ENCODE measurements at places on chromosomes 7 and 10. TPM values are rescaled to one million over a fixed set of nuclear protein-coding genes. Genes with fewer than 3 reads are reported as not detected.

GRCh38 chr10:46091080-46091827, 45.2 kb upstream of the MSMB start:
- no peak for DNase-seq
- no peak overlapping the region for H3K27ac ChIP-seq
- H3K4me1 ChIP-seq: no peaks in the 10 kb centered on the region
- H3K4me3 ChIP-seq: no peak overlapping the region
- no peaks in the 10 kb centered on the region for H3K27me3 ChIP-seq
- no peaks in the 10 kb centered on the region for H3K36me3 ChIP-seq

- H3K4me1 ChIP-seq: peaks cover 3% of the 10 kb centered on the region
- no peak overlapping the region for H3K4me3 ChIP-seq
- H3K36me3 ChIP-seq: no peaks in the 10 kb centered on the region
- peak; percentile 95 for DNase-seq
- H3K27me3 ChIP-seq: peaks cover 7% of the 10 kb centered on the region
- H3K27ac ChIP-seq: no peak overlapping the region
These were observed 77.9 kb downstream of the SNX10 start for GRCh38 chr7:26369593-26369992.

GRCh38 chr10:93820434-93820833, 62.7 kb downstream of the LGI1 start:
- no peak overlapping the region for H3K27ac ChIP-seq
- no peak overlapping the region for H3K4me3 ChIP-seq
- no peaks in the 10 kb centered on the region for H3K27me3 ChIP-seq
- H3K36me3 ChIP-seq: no peaks in the 10 kb centered on the region
- H3K4me1 ChIP-seq: peaks cover 8% of the 10 kb centered on the region
- DNase-seq: no peak

GRCh38 chr10:60406182-60406581, 16.5 kb upstream of the ANK3 start:
- H3K27ac ChIP-seq: no peak overlapping the region
- no peaks in the 10 kb centered on the region for H3K36me3 ChIP-seq
- H3K4me1 ChIP-seq: no peaks in the 10 kb centered on the region
- no peak overlapping the region for H3K4me3 ChIP-seq
- no peaks in the 10 kb centered on the region for H3K27me3 ChIP-seq

- H3K27me3 ChIP-seq: no peaks in the 10 kb centered on the region
- H3K27ac ChIP-seq: no peak overlapping the region
- no peak overlapping the region for H3K4me3 ChIP-seq
These were observed 560.3 kb upstream of the POM121L12 start for GRCh38 chr7:52475001-52475582.

DNA sequence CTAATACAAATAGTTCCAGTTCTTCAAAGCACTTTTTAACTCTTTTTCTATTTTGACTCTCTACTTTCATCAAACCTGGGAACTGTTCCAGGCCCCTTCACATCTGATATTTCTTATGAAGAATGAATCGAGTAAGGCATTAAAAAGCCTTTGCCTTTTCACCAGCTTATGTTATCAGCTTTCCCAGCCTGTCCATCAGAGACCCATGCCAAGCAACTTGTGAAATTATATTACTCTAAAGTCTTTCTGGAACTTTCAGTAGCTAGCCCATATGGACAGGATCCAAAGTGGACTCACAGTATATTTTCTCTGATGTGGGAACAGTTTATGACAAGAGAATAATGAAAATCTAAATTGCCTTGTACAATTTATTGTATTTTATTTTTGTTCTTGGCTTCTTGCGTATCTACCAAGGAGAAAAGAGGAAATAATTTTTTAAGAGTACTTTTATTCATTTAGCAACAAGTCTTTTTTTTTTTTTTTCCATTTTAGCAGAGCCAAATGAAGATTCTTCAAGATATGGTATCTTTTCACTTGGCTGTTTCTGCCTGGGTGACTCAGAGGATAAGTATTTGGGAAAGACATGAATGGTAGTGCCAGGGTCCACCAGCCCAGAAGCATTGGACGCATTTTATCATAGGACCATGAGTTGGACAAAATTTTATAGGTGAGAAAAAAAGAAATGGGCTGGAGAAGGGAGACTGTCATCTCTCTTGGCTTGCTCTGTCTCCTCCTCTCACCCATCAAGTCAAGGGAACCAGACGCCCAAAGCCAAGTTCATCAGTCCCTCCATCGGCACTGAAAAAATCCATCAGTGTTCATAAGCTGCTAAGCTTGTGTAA, 195.8 kb upstream of the NEBL start:
- H3K36me3 ChIP-seq: no peaks in the 10 kb centered on the region
- no peak for DNase-seq
- no peak overlapping the region for H3K27ac ChIP-seq
- H3K4me3 ChIP-seq: no peak overlapping the region

GRCh38 chr7:134184767-134185166, 57.6 kb downstream of the LRGUK start:
- no peak overlapping the region for H3K4me3 ChIP-seq
- no peaks in the 10 kb centered on the region for H3K36me3 ChIP-seq
- H3K4me1 ChIP-seq: no peaks in the 10 kb centered on the region
- no peak for DNase-seq
- H3K27me3 ChIP-seq: no peaks in the 10 kb centered on the region

- no peaks in the 10 kb centered on the region for H3K4me1 ChIP-seq
- DNase-seq: no peak
- no peak overlapping the region for H3K4me3 ChIP-seq
- H3K27me3 ChIP-seq: no peaks in the 10 kb centered on the region
These were observed 64.8 kb upstream of the CAPZA2 start for GRCh38 chr7:116797612-116798011.

GRCh38 chr10:114303556-114303955, 64.5 kb downstream of the VWA2 start:
- peaks cover 26% of the 10 kb centered on the region for H3K36me3 ChIP-seq
- H3K27ac ChIP-seq: peak overlapping the region; percentile 82
- H3K4me1 ChIP-seq: peaks cover 40% of the 10 kb centered on the region
- peak overlapping the region; percentile 50 for H3K4me3 ChIP-seq
- DNase-seq: no peak
- no peaks in the 10 kb centered on the region for H3K27me3 ChIP-seq

- H3K27ac ChIP-seq: no peak overlapping the region
- H3K27me3 ChIP-seq: no peaks in the 10 kb centered on the region
- no peak for DNase-seq
- H3K36me3 ChIP-seq: peaks cover 80% of the 10 kb centered on the region
These were observed 6.2 kb upstream of the ACTR3C start for GRCh38 chr7:150329331-150330120.

DNA sequence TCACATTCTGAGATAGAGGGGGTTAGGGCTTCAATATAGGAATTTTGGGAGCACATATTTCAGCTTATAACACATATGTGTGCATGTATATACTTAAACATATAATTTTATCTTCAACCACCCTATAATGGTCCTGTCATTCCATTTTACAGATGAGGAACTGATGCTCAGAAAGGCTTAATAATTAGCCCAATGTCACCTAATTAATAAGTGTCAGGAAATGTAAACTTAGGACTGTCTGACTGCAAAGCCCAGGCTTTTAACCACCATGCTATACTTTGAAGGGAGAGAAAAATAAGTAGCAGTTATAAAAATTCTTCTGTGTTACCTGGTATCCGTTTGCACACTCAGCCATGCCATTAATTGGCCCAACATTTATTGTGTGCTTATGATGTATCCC, 172.6 kb downstream of the SKIDA1 start:
- no peak for DNase-seq
- no peaks in the 10 kb centered on the region for H3K36me3 ChIP-seq
- H3K27ac ChIP-seq: no peak overlapping the region
- H3K4me3 ChIP-seq: no peak overlapping the region
- H3K27me3 ChIP-seq: no peaks in the 10 kb centered on the region

DNA sequence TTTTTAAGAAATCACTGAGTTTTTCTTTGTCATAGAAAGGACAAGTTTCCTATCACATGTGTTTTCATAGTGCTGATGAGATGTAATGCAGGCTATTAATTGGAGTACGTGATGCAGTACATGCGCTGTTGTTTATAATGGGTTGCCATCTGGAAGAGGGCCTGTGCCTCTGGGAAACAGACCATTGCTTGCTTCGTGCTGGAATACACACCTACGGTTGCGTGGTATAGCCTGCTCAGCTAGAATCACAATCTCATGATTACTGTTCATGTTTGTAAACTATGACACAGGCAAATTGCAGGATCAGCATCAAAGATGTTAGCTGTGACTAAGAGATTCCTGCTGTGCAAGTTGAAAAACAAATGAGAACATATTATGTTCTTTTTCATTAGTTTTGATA, 107.2 kb upstream of the STEAP1B start:
- H3K36me3 ChIP-seq: no peaks in the 10 kb centered on the region
- no peaks in the 10 kb centered on the region for H3K27me3 ChIP-seq
- H3K4me3 ChIP-seq: no peak overlapping the region
- H3K4me1 ChIP-seq: no peaks in the 10 kb centered on the region
- DNase-seq: no peak

- no peaks in the 10 kb centered on the region for H3K27me3 ChIP-seq
- H3K4me3 ChIP-seq: no peak overlapping the region
- DNase-seq: no peak
- H3K27ac ChIP-seq: no peak overlapping the region
- H3K36me3 ChIP-seq: no peaks in the 10 kb centered on the region
- H3K4me1 ChIP-seq: peaks cover 2% of the 10 kb centered on the region
These were observed 23.5 kb downstream of the VCL start for GRCh38 chr10:74021248-74022055.

DNA sequence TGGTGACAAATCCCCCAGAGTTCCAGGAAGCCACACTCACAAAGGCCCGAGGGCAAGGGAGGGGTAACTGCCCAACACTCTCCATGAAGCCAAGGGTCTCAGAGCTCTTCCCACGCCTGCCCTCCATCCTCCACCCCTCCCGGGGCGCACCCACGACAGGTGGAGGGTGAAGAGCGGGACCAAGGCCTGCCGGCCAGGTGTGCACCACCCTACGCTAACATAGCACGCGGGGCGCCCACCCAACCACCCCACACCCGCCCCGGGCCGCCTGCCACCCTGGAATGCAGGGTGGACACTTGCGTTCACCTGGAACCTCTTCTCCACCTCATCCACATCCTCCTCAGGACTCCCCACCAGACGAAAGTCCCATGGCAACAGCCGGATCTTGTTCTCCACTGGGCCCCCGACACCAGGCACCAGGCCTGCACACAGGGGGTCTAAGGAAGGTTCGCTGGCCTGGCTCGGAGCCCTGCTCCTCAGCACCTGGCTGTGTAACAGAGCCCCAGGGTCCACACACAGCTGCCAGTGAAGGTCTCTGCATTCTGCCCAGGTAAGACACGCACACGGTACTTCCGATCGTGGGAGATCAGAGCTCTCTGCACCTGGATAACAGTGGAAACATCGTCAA, 32.7 kb downstream of the MAD1L1 start:
- DNase-seq: no peak
- no peak overlapping the region for H3K4me3 ChIP-seq
- H3K4me1 ChIP-seq: peaks cover 50% of the 10 kb centered on the region
- H3K27me3 ChIP-seq: no peaks in the 10 kb centered on the region

DNA sequence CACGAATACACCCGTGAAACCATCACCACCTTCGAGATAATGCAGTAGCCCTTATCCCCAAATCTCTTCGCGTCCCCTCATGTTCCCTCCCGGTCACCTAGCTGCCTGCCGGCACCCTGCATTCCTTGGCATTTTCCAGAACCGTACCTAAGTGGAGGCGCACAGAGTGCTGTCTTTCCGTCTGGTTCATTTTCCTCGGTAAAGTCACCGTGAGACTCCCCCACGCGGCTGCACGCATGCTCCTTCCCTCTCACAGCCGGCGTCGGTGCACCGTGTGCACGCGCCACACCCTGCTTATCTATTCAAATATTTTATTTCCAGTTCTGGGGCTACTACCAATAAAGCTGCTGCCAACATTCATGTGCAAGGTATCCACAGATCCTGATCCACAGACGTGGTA, 65.5 kb upstream of the NKX6-2 start:
- no peak overlapping the region for H3K27ac ChIP-seq
- H3K4me3 ChIP-seq: no peak overlapping the region
- H3K27me3 ChIP-seq: no peaks in the 10 kb centered on the region
- H3K36me3 ChIP-seq: peaks cover 13% of the 10 kb centered on the region

DNA sequence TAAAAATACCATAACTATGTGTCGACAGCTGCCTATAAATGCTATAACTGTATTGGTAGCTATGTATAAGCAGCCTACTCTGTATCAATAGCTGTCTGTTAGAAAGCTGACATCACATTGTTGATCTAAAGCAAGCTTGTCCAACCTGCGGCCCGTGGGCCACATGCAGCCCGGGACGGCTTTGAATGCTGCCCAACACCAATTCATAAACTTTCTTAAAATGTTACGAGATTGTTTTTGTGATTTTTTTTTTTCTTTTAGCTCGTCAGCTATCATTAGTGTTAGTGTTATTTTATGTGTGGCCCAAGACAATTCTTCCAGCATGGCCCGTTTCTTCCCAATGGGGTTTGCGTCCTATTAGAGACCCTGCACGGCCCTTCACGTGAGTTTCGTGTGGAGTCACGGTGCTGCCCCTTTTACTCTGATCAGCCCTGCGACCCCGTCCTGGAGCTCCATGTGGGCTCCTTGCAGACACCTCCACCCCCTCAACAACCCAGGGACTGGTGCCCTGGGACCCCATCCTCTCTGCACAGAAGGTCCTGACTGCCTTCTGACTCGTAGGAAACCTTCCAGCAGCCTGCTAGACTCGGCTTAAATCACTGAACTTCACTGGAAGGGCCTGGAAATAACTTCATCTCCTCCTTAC, 4.5 kb upstream of the PRKAR1B start:
- peaks cover 22% of the 10 kb centered on the region for H3K4me1 ChIP-seq
- no peaks in the 10 kb centered on the region for H3K27me3 ChIP-seq

- H3K4me1 ChIP-seq: no peaks in the 10 kb centered on the region
- no peak for DNase-seq
- no peak overlapping the region for H3K4me3 ChIP-seq
- no peak overlapping the region for H3K27ac ChIP-seq
- H3K27me3 ChIP-seq: no peaks in the 10 kb centered on the region
These were observed 8.5 kb upstream of the RABGEF1 start for GRCh38 chr7:66731986-66732385.

GRCh38 chr10:6232846-6233724, 30.4 kb downstream of the PFKFB3 start:
- peaks cover 18% of the 10 kb centered on the region for H3K4me1 ChIP-seq
- DNase-seq: no peak
- H3K27me3 ChIP-seq: no peaks in the 10 kb centered on the region
- no peak overlapping the region for H3K27ac ChIP-seq
- no peak overlapping the region for H3K4me3 ChIP-seq
- peaks cover 73% of the 10 kb centered on the region for H3K36me3 ChIP-seq

GRCh38 chr7:49638166-49638565, 135.3 kb upstream of the VWC2 start:
- H3K27ac ChIP-seq: no peak overlapping the region
- H3K36me3 ChIP-seq: no peaks in the 10 kb centered on the region
- DNase-seq: no peak
- no peaks in the 10 kb centered on the region for H3K27me3 ChIP-seq
- peaks cover 1% of the 10 kb centered on the region for H3K4me1 ChIP-seq

- H3K36me3 ChIP-seq: no peaks in the 10 kb centered on the region
- no peaks in the 10 kb centered on the region for H3K4me1 ChIP-seq
- H3K27me3 ChIP-seq: no peaks in the 10 kb centered on the region
- no peak overlapping the region for H3K4me3 ChIP-seq
These were observed 556.2 kb downstream of the LRMDA start for GRCh38 chr10:75987616-75988015.

- no peaks in the 10 kb centered on the region for H3K36me3 ChIP-seq
- no peak for DNase-seq
- H3K4me1 ChIP-seq: no peaks in the 10 kb centered on the region
- no peak overlapping the region for H3K4me3 ChIP-seq
These were observed 16.5 kb downstream of the NPFFR1 start for GRCh38 chr10:70267161-70267933.

Gene THNSL1
- total RNA-seq: 15.5 TPM

Gene HTRA1
- 150 TPM for total RNA-seq

Gene LRRC61
- total RNA-seq: 13.3 TPM

Gene RAMP3
- 8.9 TPM for total RNA-seq

Gene PRXL2A
- 124 TPM for total RNA-seq

Gene COPS6
- 78.4 TPM for total RNA-seq

Gene INMT
- total RNA-seq: 5.6 TPM

Gene HEPACAM2
- 0.69 TPM for total RNA-seq

Gene ACBD7
- total RNA-seq: 59.7 TPM
